ENCODE measurements at places on chromosomes 1 and 21.

DNA sequence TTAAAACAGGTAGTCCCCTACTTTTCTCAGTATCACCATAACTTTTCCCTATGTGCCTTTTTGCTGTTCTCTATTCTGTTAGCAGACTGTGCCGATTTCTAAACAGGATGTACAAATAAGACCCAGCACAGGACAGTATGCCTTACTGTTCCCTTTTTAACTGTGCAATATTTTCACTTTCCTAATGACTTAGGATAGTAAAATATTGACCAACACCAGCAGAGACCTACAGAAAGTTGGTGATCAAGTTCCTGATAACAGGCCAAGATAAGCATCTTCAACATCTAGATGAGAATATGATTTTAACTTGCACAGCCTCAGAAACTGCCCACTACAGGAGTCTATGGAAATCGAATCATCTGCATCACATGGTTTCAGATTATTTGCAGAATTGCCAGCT lies 42.0 kb downstream of the ADSS2 start:
- no peaks in the 10 kb centered on the region for H3K27me3 ChIP-seq
- no peak overlapping the region for H3K27ac ChIP-seq

DNA sequence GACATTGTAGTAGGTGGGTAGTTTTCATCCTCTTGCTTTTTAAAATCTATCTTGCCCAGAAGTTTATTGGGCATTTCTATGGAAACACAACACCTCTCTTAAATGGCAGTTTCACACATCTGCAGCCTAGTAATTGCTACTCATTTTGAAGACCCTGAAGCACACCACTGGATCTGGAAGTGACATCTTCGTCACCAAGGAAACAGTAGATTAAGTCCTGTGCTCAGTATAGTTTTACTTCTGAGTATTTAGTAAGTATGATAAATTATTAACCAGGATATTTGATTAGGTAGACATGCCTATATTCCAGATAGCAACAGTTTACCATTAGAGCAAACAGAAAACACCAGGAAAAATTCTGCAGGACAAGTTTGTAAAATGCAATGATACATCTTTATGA lies 48.7 kb downstream of the UCK2 start:
- no peak for DNase-seq
- H3K36me3 ChIP-seq: no peaks in the 10 kb centered on the region
- H3K4me3 ChIP-seq: no peak overlapping the region
- no peak overlapping the region for H3K27ac ChIP-seq
- H3K4me1 ChIP-seq: no peaks in the 10 kb centered on the region
- no peaks in the 10 kb centered on the region for H3K27me3 ChIP-seq

- peaks cover 9% of the 10 kb centered on the region for H3K4me1 ChIP-seq
- H3K27ac ChIP-seq: no peak overlapping the region
- H3K4me3 ChIP-seq: no peak overlapping the region
- no peaks in the 10 kb centered on the region for H3K27me3 ChIP-seq
Measured at GRCh38 chr1:99571092-99571734, 74.7 kb upstream of the PALMD start.

- H3K4me3 ChIP-seq: no peak overlapping the region
- H3K4me1 ChIP-seq: no peaks in the 10 kb centered on the region
- H3K27ac ChIP-seq: no peak overlapping the region
- peaks cover 5% of the 10 kb centered on the region for H3K27me3 ChIP-seq
Measured at GRCh38 chr21:30194701-30195299, 21.1 kb downstream of the CLDN8 start.

DNA sequence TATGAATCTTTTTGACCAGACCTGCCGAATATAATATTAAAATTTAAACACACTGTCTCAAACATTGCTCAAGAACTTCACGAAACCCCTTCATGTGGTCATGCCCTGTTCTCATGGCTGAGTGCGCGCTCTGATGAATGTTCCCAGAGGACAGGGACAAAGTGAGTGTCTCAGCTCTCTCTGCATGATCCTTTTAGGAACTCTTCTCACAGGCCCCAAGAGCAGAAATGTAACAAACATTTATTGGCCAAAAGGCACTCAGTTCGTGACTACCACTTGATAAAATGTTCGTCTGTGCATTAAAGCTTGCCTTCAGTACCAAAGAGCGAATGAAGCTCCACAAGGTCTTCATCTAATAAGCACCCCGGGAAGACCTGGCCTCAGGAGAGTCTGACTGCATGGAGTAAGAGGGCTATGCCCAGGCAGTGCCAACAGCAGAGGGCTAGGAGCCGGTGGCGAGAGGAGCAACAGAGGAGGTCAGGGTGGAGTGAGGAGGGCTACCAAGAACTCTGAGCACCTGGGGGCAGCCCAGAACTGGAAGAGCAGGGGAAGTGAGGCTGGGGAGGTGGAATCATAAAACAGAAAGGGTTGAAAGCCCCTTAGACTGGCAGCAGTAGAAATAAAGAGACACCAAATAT lies 171.1 kb downstream of the RHOU start:
- no peaks in the 10 kb centered on the region for H3K27me3 ChIP-seq
- DNase-seq: no peak
- H3K4me1 ChIP-seq: no peaks in the 10 kb centered on the region
- H3K36me3 ChIP-seq: no peaks in the 10 kb centered on the region
- H3K4me3 ChIP-seq: no peak overlapping the region

GRCh38 chr21:28614791-28615190 lies 377.9 kb downstream of the LTN1 start:
- H3K36me3 ChIP-seq: no peaks in the 10 kb centered on the region
- no peaks in the 10 kb centered on the region for H3K27me3 ChIP-seq
- H3K27ac ChIP-seq: no peak overlapping the region
- H3K4me1 ChIP-seq: no peaks in the 10 kb centered on the region

DNA sequence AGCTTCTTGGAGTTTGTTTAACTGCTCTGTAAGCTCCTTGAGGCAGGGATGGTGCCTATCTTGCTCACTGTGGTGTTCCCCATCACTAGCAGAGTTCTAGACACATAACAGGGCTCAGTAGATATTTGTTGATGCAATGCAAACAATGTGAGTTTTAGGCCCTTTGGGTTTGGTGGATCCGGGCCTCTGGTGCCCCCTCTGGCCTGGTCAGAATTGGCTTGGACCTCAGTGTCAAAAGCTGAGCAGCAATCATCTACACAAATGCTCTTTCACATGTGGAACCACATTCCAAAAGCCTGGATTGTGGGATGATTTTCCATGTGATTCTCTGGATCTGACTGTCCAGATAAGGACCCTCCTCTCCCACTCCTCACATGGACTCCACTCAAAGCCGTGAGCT lies 53.4 kb upstream of the BCAR3 start:
- no peak overlapping the region for H3K4me3 ChIP-seq
- no peak overlapping the region for H3K27ac ChIP-seq
- no peak for DNase-seq
- peaks cover 33% of the 10 kb centered on the region for H3K27me3 ChIP-seq

GRCh38 chr1:56495538-56495937 lies 83.8 kb downstream of the PLPP3 start:
- peaks cover 5% of the 10 kb centered on the region for H3K36me3 ChIP-seq
- no peak overlapping the region for H3K4me3 ChIP-seq
- H3K27me3 ChIP-seq: no peaks in the 10 kb centered on the region
- peaks cover 28% of the 10 kb centered on the region for H3K4me1 ChIP-seq
- H3K27ac ChIP-seq: peak overlapping the region; percentile 60
- DNase-seq: no peak

GRCh38 chr1:173798078-173798477 lies 26.4 kb upstream of the DARS2 start:
- H3K4me3 ChIP-seq: no peak overlapping the region
- DNase-seq: no peak
- no peaks in the 10 kb centered on the region for H3K4me1 ChIP-seq
- no peak overlapping the region for H3K27ac ChIP-seq
- H3K36me3 ChIP-seq: peaks cover 11% of the 10 kb centered on the region

DNA sequence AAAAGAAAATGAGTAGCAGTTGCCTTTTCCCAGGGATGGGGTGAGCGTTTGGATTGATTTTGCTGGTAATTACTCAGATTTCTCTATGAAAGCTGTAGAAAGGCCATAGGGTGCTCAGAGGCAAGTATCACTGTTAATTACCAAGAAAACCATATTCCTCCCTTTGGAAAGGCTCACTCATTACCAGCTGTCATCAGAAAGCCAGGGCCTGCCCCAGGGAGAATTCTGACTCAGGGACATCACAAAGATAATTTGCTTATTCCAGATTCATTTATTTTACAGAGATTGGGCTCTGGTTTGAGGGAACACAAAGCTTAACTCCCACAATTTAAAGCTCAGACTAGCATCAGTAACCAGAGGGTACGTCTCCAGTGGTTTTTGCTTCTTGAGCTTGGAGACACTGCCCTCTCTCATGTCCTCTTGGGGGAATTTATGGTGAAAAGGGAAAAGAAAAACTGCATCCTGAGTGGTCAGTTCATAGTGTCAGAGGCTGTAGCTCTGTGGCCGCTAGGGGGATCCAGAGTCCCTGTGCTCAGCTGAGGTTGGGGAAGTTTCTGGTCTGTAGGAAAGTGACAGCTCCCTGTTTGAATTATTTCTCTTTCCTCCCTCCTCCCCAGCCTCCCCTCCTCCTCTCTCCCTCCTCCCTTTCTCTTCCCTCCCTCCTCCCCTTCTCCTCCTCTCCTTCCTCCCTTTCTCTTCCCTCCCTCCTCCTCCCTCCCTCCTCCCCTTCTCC lies 204.3 kb downstream of the KCNJ6 start:
- no peaks in the 10 kb centered on the region for H3K36me3 ChIP-seq
- H3K27me3 ChIP-seq: no peaks in the 10 kb centered on the region
- peak; percentile 81 for DNase-seq
- peaks cover 15% of the 10 kb centered on the region for H3K4me1 ChIP-seq

DNA sequence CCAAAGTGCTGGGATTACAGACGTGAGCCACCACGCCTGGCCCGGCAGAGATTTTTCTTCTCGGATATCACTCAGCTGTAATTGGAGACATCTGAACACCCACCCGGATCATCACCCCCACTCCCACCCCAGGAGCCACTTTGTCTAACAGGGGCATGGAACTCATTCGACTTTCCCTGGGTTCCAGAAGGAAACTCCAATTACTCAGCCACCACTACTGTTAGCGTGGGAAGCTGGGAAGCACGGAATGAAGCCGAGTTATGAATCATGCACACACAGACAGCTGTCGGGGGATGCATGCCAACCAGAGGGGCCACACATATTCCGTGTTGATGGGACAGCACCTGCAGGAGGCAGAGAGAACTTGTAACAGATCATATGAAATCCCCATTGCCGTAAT lies 85.2 kb downstream of the HLCS start:
- no peaks in the 10 kb centered on the region for H3K4me1 ChIP-seq
- DNase-seq: no peak
- H3K4me3 ChIP-seq: no peak overlapping the region
- H3K36me3 ChIP-seq: no peaks in the 10 kb centered on the region
- no peak overlapping the region for H3K27ac ChIP-seq

DNA sequence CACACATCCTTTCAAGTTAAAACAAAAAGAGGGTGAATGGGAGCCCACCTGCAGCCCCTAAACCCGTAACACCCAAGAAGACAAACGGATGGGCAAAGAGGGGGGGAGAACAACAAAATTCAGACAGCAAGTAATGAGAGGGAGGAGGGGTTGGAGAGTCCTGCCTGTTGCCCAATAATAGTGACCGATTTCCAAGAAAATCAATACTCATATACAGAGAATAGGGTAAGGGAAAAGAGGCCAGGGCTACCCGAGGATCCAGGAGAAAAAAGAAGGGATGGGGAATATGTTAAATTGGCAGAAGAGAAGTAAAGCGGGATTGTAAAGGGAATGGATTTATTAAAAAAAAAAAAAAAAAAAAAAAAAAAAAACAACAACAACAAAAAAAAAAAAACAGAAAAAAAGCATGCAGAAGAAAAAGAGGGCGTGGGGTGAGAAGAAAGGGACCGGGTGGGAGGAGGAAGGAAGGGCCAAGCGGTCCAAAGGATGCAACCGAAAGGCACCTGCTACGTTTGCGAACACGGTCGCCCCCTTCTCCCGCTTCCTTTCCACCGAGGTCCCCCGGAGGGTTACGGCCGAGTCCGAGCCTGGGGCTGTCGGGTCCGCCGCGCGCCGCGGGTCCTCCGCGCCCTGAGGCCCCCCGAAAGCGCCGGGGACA lies 930 bp downstream of the SLC30A10 start:
- no peaks in the 10 kb centered on the region for H3K36me3 ChIP-seq
- peak overlapping the region; percentile 36 for H3K4me3 ChIP-seq
- H3K4me1 ChIP-seq: no peaks in the 10 kb centered on the region
- H3K27me3 ChIP-seq: peaks cover 64% of the 10 kb centered on the region

GRCh38 chr1:41382480-41383090 lies 21.4 kb downstream of the FOXO6 start:
- H3K36me3 ChIP-seq: no peaks in the 10 kb centered on the region
- no peak overlapping the region for H3K27ac ChIP-seq
- H3K27me3 ChIP-seq: peaks cover 67% of the 10 kb centered on the region
- no peak overlapping the region for H3K4me3 ChIP-seq
- DNase-seq: peak; percentile 36

GRCh38 chr1:107010582-107010981 lies 45.9 kb upstream of the PRMT6 start:
- H3K27ac ChIP-seq: no peak overlapping the region
- no peak overlapping the region for H3K4me3 ChIP-seq

DNA sequence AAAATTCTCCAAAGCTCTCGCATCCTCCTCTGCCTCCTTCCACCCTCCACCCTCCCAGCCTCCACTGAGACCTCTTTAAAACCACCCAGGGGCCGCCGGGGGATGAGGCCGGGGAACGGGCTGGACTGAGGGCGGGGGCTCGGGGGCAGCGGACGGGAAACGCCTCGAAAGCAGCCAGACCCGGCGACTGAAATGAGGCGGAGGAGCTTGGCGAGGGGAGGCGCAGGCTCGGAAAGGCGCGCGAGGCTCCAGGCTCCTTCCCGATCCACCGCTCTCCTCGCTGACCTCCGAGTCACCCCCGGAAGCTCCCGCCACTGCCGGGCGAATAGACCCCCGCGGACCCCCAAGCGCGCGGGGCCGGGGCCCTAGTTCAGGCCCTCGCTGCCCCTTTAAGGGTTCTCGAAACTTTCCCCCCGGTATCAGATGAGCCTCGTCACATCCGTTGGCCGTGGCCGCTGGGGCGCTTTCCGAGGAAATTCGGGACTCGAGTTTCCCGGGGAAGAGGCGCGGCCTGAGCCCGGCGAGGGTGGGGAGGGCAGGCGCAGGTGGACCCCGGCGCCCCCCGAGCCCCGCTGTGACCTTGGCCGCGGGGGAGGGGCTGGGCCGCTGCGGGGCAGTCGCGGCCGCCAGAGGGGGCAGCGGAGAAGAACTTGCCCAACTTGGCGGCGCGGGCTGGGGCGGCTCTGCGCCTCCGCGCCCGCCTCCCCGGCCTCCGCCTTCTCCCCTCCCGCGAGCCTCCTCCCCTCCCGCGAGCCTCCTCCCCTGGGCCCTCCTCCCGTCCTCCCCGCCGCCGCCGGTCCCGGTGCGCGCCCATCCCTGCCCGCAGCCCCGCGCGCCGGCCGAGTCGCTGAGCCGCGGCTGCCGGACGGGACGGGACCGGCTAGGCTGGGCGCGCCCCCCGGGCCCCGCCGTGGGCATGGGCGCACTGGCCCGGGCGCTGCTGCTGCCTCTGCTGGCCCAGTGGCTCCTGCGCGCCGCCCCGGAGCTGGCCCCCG lies at the start of gene BACE2:
BACE2 (plus strand) TSS at position 813 of the 995 bp plus-strand sequence; CDS start at position 917, 104 bp downstream.
- no peaks in the 10 kb centered on the region for H3K36me3 ChIP-seq
- no peaks in the 10 kb centered on the region for H3K4me1 ChIP-seq
- peaks cover 56% of the 10 kb centered on the region for H3K27me3 ChIP-seq
- peak within 1 kb of the TSS; percentile 58 for H3K4me3 ChIP-seq

DNA sequence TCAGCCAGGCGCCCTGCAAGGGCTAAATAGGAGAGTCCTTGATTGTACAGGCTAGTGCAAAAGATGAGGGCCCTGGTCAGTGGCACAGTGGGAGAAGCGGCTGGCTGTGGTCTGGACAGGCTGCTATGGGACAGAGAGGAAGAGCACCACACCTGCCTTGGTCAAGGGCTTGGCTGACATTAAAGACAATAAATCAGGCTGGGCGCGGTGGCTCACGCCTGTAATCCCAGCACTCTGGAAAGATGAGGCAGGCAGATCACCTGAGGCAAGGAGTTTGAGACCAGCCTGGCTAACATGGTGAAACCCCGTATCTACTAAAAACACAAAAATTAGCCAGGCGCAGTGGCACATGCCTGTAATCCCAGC lies 62.9 kb downstream of the NID1 start:
- H3K36me3 ChIP-seq: no peaks in the 10 kb centered on the region
- H3K4me1 ChIP-seq: no peaks in the 10 kb centered on the region
- no peaks in the 10 kb centered on the region for H3K27me3 ChIP-seq
- H3K4me3 ChIP-seq: no peak overlapping the region
- H3K27ac ChIP-seq: no peak overlapping the region

All from cardiac muscle cell (in vitro differentiated cells and primary cell).